ENCODE measurements at places on chromosomes 2 and 18. TPM values are rescaled to one million over a fixed set of nuclear protein-coding genes. Genes with fewer than 3 reads are reported as not detected.

GRCh38 chr2:160208655-160209515 is 8.8 kb upstream of the ITGB6 start:
- DNase-seq, result no peak

DNA sequence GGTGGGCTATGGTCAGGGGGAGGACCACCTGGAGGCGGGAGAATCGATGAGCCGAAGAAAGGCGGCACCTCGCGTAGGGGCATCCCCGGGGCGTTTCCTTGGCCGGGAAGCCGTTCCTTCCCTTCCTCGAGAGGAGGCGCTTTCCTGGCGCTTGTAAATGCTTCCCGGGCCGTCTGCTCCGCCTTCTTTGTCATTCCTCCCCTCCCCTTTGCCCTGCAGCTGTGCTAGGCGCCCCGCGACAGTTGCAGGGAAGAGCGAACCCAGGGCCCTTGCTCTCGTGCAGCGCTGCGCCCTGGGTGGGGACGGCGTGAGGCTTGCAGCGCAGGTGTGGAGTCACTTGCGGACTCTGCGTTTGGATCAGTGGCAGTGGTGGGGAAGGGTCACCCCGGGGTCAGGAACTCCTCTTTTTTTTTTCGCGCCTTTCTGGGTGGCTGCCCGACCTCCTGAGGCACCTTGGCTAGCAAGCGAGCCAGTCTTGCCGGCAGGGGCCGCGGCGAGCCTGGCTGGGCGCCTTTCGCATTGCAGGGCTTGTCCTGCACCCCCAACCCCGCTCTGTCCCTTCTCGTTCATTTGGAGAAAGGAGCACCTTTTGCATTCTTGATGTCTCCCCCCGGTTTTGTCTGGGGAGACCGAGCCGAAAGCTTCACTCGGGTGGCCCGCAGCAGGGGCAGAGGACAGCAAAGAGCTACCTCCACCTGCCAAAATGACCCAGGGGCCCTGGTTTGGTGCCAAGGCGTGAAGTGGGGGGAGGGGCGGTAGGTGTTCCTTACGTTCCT is 858 bp downstream of the KCNS3 start:
- DNase-seq, result peak; percentile 80

GRCh38 chr2:140701726-140702125 is 1429.1 kb downstream of the LRP1B start:
- DNase-seq, result no peak

GRCh38 chr18:8329186-8329771 is 280.0 kb upstream of the RAB12 start:
- DNase-seq, result no peak

GCG gene
- not detected for total RNA-seq

EIPR1 gene
- 20.0 TPM for total RNA-seq
